ENCODE measurements at places on chromosomes 13 and 19.

GRCh38 chr19:16372065-16372915 is 47.7 kb downstream of the KLF2 start:
- DNase-seq = no peak

- no peak for DNase-seq
Measured at GRCh38 chr13:58950911-58951310, 1212.8 kb downstream of the DIAPH3 start.

- peak; percentile 95 for DNase-seq
Measured at GRCh38 chr19:45476304-45476703, 8.5 kb downstream of the FOSB start.

DNA sequence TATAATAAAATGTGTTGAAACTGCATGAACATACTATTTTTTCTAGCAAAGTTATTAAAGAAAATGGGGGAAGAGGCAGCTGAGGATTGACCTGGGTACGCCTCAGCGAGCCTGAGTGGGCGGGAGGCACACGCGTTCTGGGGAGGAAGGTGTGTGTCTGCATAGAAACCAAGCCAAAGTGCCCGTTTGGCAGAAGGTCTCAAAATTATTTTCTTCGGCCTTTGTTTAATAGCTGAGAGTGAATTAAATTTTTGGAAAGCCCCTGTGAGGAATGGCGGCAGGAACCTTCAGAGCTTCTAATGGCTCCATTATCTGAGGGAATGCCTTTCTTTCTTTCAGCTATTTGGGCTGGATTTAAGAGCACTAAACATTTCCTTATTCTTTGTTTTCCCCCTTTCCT is 5.2 kb downstream of the ZIC2 start:
- no peak for DNase-seq

GRCh38 chr19:32498648-32499200 is 82.3 kb upstream of the PDCD5 start:
- DNase-seq = no peak

GRCh38 chr19:39736088-39736487 is 1.7 kb downstream of the CLC start:
- no peak for DNase-seq

- no peak for DNase-seq
Measured at GRCh38 chr19:7312816-7313215, 18.6 kb upstream of the INSR start.

DNA sequence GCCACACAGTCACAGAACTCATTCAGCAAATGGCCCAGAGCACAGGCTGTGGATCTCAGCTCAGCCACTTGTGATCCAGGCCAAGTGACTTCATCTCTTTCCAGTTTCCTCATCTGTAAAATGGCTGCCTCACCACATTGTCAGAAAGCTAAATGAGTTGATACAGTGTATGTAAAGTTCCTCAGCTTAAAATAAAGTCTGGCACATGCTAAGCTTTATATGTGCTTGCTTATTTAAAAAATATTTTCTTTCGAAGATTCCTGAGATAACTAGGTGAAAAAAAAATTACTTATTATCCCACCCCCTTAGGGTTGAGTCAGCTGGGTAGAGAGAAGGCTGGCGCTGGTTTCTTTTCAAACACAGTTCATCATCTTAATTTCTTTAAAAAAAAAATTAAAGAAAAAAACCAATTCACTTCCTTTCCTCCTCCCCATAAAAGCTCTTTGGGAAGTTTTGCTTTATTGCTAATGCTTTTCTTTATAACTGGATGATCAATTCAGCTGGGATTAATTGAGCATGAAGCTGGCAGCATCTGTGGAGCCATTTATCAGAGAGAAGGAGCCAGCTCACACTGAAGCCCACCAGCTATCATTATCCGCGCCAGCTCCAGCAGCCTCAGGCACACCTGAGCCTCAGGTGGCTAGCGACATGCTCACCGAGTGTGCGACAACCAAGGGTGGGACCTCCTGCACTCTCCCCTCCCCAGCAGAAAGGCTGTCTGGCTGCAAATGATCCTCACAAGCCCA is 354.9 kb downstream of the FOXO1 start:
- DNase-seq = no peak

GRCh38 chr13:75968103-75968838 is 332.1 kb downstream of the LMO7 start:
- DNase-seq = peak; percentile 44

DNA sequence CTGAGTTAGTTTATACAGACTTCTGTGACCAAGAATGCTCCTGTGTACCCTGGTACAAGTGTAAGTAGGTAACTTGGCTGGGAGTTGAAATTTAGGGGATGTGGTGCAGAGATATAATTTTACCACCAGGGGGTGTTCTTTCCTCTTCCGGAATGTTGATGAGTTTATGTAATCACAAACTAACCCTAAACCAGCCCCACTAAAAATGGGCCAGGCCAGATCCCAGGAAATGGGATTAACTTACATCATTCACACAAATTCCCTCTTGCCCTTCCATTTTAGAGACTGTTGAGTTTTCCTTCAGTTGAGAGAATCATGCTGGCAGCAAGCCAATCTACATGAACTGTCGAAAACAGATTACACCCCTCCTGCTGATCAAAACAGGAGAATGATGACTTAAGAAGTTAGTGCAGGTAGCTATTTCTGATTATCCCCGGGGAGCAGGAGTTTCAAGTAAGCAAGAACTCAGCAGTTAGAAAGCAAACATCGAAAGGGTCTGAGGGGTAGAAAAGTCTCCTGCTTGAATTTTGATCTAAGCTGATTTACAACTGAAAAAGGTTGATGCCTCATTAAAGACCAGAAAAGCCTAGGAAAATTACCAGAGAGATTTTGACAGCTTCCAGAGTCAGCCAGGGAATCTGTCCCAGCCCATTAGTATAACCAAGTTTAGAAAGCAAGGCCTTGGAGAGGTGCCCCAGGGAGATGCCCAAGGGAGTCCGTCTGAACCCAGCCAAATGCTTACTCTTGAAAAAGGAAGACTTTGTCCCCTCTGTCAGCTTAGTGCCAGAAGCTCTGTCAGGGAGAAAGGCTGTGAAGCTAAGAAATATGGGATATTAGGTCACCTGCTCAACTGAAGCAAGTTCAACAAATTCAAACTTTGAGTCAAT is 32.3 kb upstream of the MED4 start:
- DNase-seq = peak; percentile 72

GRCh38 chr13:50798923-50799322 is 44.6 kb downstream of the DLEU7 start:
- no peak for DNase-seq

DNA sequence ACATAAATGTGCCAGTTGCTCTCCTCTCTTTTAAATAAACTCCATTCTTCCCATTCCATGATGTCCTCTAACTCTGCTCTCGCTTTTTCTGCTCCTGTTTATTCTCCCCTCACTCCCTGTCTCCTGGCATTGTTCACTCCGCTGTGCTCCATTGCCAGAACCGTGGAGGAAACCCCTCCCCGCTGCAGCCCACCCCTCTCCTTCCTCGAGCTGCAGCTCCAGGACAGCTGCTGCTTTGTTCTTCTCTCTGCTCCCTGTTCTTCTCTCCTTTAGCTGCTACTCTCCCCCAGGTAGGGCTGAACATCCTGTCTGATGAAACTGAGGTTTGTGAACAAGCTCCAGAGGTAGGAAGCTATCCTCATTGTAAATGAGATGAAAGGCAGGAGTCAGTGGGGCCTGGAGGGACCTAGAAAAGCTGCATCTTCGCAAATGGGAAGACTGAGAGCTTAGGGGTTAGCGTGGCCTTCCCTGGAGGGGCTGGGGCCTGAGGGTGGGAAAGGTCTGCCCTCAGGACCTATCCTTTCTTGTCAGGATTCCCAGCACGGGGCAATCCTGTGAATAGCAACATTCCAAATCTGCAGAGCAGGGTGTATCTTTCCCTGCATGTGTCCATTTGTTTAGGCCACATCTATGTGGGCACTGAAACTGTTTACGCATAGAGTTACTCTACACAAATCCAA is 243.7 kb downstream of the DNAJC15 start:
- no peak for DNase-seq

GRCh38 chr13:36418022-36418805 is 14.1 kb upstream of the CCNA1 start:
- peak; percentile 69 for DNase-seq

DNA sequence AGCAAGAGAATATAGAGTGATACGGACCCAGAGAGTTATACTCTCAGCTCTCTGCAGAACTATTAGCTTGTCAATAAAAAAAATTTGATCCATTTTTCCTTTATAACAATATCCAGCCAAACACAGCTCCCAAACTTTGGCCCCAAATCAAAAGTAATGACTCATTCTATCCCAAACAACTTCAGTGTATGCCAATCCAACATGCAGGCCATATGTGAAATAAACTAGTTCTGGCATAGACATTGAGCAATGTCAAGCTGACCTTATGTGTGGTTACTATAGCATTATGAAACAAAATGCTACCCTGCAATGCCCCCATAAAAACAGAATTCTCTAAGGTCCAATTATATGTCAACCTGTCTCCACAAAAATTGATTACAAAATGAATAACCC is 209.5 kb downstream of the DNAJC15 start:
- peak; percentile 37 for DNase-seq

GRCh38 chr19:55585658-55586339 is 5.2 kb upstream of the ZNF579 start:
- peak; percentile 77 for DNase-seq

GRCh38 chr13:30829145-30829832 is 76.8 kb upstream of the MEDAG start:
- peak; percentile 78 for DNase-seq

DNA sequence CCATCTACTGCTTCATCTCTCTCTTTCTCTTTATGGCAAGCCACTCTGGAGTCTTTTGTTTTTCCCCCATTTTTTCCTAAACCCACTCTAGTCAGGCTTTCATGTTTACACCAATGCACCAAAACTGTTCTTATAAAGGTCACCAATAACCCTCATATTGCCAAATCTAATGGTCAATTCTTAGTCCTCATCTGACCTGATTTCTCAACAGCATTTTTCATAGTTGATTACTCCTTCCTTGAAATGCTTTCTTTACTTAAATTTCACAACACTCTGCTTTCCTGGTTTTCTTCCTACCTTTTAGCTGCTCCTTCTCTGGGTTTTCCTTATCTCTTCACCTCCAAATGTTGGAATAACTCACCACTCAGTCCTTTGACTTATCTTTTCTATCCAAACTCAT is 47.9 kb downstream of the MICU2 start:
- no peak for DNase-seq

DNA sequence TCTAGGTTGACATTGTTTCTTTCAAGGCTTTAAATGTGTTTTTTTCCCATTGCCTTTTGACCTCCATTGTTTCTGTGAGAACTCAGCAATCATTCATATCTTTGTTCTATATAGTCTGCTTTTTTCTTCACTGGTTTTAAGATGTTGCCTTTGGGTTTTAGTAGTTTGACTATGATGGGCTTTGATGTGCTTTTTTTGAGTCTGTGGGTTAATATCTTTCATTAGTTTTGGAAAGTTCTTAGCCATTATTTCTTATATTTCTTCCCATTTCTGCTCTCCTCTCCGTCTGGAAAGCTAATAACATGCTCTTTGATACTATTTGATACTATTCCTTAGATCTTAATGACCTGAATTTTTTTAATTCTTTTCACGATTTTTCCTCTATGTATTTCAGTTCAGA is 32.7 kb downstream of the CCDC8 start:
- no peak for DNase-seq

- DNase-seq = peak; percentile 39
Measured at GRCh38 chr19:39426170-39426569, 9.6 kb downstream of the RPS16 start.

DNA sequence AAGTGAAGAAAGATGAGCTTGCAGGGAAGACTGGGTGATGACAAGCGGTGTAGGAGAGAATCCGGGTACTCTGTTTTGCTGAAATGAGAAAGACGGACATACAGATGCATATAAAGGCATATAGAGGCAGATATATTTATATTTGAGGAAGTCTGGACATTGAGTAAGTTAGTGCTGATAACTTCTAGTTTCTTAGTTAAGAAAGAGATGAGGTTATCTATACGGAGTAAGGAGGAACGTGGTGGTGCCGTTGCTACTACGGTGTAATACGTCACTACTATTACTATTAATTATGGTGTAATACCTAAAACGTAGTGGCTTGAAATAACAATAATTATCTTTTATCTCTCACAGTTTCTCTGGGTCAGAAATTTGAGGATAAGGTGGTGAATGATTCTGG is 9.8 kb upstream of the CPB2 start:
- no peak for DNase-seq

Data from mesenchymal stem cell (in vitro differentiated cells and primary cell).